ENCODE measurements at places on chromosomes 5 and 9. TPM values are rescaled to one million over a fixed set of nuclear protein-coding genes. Genes with fewer than 3 reads are reported as not detected.

SLC6A18 gene
- polyA plus RNA-seq, result 0.24 TPM

TAF7 gene
- polyA plus RNA-seq, result 146 TPM

MZB1 gene
- 0.76 TPM for polyA plus RNA-seq

REXO4 gene
- polyA plus RNA-seq, result 31.4 TPM

PCAT7 gene
- 0.44 TPM for polyA plus RNA-seq

PDCD1LG2 gene
- 0.09 TPM for polyA plus RNA-seq

ZNF367 gene
- polyA plus RNA-seq, result 10.0 TPM

BARHL1 gene
- polyA plus RNA-seq, result not detected

HAPLN1 gene
- polyA plus RNA-seq, result 6.2 TPM

GRCh38 chr5:135535820-135536801, at the start of gene NEUROG1:
TSS of gene NEUROG1 (minus strand) at chr5:135535964. CDS start at chr5:135535690, 274 bp downstream.
- no peak for DNase-seq

GRCh38 chr9:3433066-3433465, 92.7 kb downstream of the RFX3 start:
- DNase-seq, result no peak

GRCh38 chr9:111529787-111530186, 4.8 kb downstream of the ZNF483 start:
- DNase-seq, result no peak

GRCh38 chr5:89847743-89848142, 561.8 kb downstream of the CETN3 start:
- DNase-seq, result no peak

GRCh38 chr5:61595426-61595825, 263.4 kb downstream of the ZSWIM6 start:
- DNase-seq, result no peak

DNA sequence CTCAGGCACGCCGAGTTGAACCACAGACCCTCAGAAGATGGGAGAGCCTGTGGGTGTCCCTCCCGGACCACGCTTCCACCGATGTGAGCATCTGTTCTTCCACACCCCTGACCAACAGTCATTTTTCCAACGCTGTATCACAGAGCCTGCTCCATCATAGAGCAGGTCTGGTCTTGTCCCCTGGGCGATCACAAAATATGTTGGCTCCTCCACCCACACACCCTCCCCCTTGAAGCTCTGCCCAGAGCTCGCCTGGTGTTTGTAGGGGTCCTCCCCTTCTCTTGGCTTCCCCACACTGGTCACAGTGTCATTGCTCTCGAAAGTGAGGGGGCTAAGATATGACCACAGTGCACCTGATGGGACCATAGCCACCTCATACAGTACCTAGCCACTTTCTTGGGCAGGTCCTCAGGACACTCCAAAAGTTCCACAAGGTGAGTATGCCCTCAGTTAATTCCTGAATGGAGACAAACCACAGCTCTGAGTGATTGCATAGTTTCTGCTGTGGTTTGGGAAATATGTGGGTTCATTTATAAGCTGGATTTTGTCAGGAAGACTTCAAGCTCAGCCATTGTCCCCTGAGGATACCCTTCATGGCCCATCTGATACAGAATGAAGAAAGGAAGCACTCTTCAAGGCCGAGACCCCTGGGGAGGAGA, 3.5 kb upstream of the ZNF618 start:
- DNase-seq, result no peak

DNA sequence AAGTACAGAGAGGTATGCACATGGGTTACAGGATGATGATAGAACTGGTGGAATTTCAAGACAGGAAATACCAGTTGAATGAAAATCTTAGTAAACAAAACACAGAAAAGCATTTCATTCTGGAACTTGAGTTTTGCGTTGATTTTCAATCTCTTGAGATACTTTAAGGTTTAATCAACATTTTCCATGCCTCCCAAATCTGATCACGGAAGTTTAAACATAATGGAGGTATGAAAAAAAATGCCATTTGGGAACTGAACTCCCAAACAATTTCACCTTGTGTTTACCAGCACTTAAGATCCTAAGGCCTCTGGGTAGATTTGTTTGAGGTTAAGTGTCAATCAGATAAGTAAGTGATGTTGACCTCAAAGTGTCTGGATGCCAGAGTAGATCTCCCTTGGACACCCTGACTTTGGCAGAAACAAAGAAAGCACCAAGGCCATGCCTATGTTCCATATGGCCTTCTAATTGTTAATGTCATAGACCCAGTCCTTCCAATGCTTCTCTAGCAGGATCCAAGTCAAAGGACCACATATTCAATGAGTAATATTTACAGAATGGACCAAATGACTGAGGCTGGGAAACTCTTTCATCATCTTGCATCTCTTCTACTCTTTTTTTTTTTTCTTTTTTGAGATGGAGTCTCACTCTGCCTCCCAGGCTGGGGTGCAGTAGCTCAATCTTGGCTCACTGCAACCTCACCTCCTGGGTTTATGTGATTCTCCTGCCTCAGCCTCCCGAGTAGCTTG, 216.9 kb downstream of the ARRDC3 start:
- no peak for DNase-seq

DNA sequence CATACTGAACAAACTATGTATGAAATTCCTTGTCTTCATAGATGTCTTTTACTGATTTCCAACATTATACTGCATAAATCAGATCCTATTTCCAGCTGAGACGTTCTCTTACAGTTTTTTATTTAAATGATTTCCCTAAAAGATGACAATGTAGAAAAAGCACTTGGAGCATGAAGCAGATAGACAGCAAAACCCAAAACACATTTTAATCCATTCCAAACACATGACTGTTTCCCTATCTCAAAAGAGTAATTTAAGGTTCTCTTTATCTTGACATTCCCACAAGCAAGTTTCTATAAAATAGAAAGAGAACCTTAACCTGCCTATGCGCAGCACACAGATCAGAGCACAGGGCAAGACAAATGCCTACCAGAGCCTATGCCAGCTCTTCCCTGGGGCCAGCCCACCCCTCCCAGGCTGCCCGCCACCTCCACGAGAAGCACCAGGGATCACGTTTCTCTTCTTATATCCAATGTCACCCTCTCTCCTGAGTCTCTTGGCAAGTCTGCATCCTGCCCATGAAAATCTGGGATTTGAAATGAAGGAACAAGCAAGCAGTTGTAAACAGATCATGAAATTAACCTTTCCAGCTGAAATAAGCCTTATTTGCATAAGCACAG, 52.4 kb downstream of the RETREG1 start:
- DNase-seq, result no peak

- no peak for DNase-seq
Observed at GRCh38 chr9:134350416-134350994, 24.2 kb downstream of the RXRA start.

DNA sequence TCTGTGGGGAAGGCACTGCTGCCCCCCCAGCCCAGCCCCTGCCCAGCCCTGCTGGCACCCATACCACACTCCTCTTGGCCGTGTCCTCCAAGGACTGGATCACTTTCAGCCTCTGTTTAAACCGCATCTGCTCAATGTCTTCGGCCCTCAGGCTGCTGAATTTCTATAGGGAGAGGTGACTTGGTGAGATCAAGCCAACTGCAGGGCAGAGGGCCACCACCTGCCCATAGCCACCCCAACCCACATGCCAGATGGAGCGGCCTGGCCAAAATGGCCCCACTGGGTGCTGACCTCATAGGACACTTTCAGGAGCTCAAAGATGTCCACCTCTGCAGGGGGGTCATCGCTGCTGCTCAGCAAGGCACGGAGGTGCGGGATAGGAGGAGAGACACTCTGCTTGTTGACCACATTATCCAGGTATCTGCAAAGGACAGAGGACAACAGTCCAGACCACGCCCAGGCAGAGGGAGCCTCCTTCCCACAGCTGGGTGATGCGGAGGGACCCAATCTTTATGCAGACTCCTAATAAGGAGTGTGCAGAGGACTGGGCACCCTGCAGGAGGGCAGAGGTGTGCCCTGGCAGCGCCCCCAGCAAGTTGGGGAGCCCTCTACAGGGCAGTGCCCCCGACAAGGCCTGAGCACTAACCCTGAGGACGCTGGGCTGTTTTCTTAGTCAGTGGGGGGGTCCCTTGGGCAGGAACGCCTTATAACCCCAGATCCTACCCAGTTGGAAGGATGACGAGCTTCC, 14.4 kb upstream of the MRNIP start:
- DNase-seq, result no peak

DNA sequence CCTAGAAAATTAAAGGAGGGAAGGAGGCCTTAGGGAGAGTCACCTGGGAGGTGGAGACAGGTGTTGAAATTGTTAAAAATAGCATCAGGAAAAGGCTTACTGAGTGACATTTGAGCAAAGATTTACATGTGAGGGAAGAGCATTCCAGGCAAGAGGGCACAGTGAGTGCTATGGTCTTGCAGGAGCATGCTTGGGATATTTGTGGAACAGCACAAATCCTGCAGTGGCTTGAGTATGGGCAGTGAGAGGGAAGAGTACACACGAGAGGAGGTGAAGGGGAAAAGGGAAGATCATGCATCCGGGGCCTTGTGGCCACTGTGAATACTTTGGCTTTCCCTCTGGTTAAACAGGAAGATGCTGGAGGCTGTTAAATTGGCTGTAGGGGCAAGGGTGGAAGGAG, 36.6 kb downstream of the ACER2 start:
- no peak for DNase-seq

- DNase-seq, result no peak
Observed at GRCh38 chr9:115262477-115262876, 144.5 kb upstream of the TNC start.
